ENCODE measurements at places on chromosomes 3 and 15.

DNA sequence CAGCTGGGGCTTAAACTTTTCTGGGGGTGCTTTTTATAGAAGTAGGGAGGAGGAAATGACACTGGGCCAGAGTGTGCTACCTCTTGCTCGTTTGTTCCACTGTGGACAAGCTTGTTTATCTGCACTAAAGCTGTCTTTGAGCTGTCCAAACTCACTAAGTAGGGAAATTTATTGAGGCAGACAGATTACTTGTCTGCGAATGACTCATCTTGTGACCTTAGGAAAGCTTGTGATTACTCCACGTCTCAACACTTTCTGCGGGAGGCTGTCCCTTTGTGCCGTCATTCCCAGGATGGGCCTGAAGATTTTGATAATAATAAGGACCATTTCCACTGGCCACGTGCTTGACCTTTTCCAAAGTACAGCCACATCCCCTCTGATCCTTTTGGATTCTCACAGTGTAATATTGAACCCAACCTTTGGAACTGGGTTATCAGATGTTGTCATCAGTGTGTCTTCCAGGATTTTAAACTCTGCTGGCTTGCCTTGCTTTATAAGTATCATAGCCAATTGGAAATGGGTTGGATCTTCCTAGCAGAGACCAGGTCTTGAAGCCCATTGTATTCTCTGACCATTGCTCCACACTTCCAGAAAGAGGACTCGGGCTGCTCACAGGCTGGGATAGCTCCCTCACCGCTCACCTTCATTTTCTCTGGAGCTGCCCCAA is 84.7 kb downstream of the AGBL1 start:
- peak; percentile 70 for DNase-seq
- no peak overlapping the region for H3K4me3 ChIP-seq
- H3K27ac ChIP-seq: no peak overlapping the region
- H3K36me3 ChIP-seq: no peaks in the 10 kb centered on the region

DNA sequence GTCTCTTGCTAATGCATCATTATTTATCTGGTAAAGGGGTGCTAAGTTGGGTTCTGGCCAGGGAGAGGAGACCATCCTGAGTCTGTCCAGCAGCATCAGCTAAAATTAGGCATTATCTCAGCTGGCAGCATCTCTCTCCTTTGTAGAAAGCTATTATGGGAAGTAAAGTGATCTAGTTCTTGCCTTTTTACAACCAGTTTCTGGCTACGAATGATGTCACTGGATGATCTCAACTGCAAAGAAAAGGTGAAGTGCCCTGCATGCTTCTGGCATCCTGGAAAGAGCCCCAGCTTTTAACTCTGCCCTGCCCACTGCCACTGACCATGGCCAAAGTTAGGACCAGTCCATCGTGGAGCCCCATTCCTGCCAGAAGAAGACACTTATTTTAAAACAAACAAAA is 37.1 kb upstream of the IL12A start:
- H3K4me3 ChIP-seq: no peak overlapping the region
- no peaks in the 10 kb centered on the region for H3K36me3 ChIP-seq
- H3K27me3 ChIP-seq: no peaks in the 10 kb centered on the region
- no peaks in the 10 kb centered on the region for H3K4me1 ChIP-seq
- no peak for DNase-seq

DNA sequence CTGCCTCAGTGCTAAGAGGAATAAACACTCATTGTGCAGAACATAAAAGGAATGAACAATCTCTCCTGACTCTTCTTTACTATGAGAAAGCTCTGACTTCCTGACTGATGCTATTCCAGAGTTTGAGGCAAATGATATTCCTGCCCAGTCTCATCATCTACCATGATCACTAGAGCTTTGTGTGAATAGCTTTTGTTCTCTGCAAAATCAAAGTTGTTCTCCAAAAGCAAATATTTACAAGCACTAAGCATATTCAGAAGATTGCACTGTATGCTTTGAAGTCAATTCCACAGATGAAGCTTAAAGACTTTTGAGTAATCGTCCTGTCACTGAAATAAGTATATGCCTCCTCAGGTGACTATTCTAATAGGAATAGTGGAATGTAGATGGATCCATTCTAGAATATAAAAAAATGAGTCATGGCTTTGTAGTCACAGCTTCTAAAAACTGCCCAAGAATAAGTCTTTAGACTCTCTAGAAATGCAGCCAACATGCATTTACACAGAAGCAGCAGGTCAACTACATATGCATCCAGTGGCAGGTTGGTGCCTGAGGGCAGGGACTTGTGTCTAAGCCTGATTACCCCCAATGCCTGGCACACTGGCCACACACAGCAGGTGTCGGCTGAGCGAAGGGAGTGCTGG is 34.6 kb downstream of the TNFAIP8L3 start:
- no peak for DNase-seq
- peaks cover 8% of the 10 kb centered on the region for H3K4me1 ChIP-seq
- no peaks in the 10 kb centered on the region for H3K27me3 ChIP-seq

DNA sequence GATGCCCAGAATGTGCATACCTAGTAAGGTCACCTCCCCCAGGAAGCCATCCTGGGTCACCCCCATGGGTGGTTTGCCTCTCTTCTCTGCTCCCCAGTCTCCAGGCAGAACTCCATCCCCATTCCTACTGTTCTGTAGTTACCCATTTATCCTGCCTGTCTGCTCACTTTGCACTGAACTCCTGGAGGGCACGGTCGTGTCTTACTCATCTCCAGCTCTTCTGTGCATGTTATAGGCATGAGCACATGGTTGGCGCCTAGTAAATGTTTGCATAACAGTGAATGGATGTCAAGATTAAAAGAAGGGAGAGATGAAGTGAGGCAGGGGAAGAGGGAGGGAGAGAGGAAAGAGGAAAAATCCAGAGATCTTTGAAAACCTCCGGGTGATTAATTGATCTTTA is 208.4 kb upstream of the TRIM42 start:
- no peak for DNase-seq
- no peaks in the 10 kb centered on the region for H3K4me1 ChIP-seq
- no peak overlapping the region for H3K4me3 ChIP-seq
- no peaks in the 10 kb centered on the region for H3K36me3 ChIP-seq
- H3K27ac ChIP-seq: no peak overlapping the region

DNA sequence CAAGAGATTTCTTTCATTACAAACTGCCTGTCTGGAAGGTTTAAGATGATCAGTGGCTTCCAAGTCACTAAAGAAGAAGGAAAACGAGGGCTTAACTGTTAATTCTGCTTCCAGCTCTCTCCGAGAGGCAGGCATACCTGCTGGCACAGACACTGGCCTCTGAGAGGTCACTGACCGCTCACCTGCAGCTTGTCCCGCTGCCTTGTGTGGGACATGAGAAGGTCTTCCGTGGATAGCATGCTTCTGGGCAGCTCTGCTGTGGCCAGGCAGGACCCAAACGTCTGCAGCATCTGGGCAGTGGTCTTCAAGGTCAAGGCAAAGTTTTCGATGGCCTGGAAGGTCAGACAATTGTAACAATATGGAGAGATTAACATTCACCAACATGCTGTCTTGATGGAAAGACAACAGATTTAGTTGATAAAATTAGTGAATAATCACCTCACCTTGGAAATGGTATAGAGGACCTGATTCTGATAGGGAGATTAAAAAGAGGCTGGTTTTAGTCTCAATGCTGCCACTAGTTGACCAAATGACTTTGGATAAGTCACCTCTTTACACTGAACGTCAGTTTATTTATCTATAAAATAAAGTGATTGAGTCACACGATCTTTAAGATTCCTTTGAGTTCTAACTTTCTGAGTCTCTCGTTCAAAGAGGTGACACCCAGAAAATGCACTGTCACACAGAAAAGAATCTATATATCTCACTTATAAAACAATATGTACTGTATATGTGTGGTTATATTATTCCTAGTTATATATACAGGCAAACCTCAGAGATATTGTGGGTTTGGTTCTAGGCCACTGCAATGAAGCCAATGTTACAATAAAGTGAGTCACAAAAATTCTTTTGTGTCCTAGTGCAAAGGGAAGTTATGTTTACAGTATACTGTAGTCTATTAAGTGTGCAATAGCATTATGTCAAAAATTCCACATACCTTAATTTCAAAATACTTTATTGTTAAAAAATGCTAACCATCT is 65.1 kb downstream of the B3GNT5 start:
- no peaks in the 10 kb centered on the region for H3K36me3 ChIP-seq
- no peaks in the 10 kb centered on the region for H3K4me1 ChIP-seq
- no peak overlapping the region for H3K27ac ChIP-seq
- H3K27me3 ChIP-seq: no peaks in the 10 kb centered on the region

GRCh38 chr3:41711651-41712050 is 250.3 kb downstream of the ULK4 start:
- no peaks in the 10 kb centered on the region for H3K27me3 ChIP-seq
- no peaks in the 10 kb centered on the region for H3K4me1 ChIP-seq
- no peak overlapping the region for H3K27ac ChIP-seq
- H3K4me3 ChIP-seq: no peak overlapping the region
- no peaks in the 10 kb centered on the region for H3K36me3 ChIP-seq

Data from tibial artery (tissue), 4 donors.